Stimulated activated CD8-positive, alpha-beta memory T cell treated with anti-CD3 and anti-CD28 coated beads, Interleukin-15, amount 100 ng/mL, for 24 hours (primary cell): ENCODE measurements at places on chromosomes 12 and 14.

DNA sequence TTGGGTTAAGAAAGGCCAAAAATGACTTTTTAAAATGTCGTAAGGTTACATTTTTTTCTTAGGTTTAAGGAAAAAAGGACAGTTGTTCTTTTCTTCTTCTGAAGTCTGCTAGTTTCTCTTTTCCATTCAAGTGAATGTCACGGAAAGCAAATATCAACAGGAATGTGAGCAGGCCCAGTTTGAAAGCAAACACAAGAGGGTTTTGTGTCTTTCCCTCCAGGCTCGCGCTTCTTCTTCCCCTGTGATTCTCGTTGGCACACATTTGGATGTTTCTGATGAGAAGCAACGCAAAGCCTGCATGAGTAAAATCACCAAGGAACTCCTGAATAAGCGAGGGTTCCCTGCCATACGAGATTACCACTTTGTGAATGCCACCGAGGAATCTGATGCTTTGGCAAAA lies 85.4 kb downstream of the LRRK2 start:
- no peak for DNase-seq

DNA sequence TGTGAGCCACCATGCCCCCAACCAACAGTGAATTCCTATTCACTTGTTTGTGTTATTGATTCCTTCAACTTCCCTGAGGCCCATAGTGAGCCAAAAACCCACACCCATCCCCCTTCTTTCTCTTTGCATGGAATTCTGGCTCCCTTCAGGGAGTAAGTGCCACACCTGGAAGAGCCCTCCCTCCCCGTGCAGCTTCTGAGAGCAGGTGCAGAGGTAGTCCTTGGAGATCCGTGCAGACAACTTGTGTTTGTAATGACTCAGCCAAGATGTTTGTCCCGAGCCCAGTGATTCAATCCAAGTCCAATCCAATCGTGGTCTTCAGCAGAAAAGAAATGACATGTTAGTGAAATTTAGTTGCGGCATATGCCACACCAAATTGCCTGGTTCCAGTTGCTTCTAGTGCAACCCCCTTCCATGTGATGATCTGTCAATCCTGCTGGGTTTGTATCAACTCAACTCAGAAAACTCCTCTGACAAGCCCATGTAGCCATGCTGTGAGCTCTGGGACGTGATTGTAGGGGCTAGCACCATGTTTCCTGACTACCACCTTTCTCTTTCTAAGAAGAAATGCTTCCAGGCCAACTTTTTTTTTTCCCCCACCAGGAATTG lies 27.5 kb downstream of the GPRC5A start:
- DNase-seq: no peak

DNA sequence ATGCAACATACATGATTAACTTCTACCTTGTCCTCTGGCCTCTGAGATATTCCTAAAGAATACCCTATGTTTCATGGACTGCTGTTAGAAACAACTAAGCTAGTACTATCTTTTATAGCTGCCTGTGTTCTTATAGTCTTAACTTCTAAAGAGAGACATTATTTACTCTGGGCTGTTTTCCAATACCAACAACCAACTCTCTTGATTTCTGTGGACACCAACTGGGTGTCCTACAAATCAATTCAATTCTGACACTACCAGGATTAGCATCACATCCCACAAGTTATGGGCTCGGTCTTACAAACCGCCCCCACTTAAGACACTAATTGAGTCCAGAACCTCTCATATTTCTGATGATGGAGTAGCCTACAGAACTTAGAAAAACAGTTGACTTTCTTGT lies 8.3 kb downstream of the XPOT start:
- no peak for DNase-seq

- no peak for DNase-seq
Observed at GRCh38 chr14:20191396-20191795, 700 bp downstream of the OR11G2 start.

- DNase-seq: no peak
Observed at GRCh38 chr14:57401501-57401900, 11.1 kb downstream of the NAA30 start.

GRCh38 chr12:29329411-29329810 lies 51.6 kb downstream of the ERGIC2 start:
- DNase-seq: no peak

DNA sequence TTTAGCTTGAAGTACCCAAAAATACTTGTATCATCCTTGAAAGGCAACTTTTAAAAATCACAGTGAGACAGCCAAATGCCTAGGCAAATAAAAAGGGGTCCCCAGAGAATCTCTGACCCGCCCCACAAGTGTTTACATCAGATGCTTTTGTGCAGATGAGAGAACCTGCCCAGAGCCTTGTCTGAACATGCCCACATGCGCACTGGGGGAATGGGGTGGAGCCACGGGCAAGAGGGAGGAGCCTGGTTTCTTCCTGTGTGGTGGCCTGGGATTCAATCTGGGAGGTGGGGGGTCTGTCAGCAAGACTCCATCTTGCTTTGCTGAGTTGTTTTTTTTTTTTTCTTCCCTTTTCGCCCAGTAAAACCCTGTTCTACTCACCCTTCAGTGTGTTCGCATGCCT lies 381.7 kb upstream of the CCDC196 start:
- DNase-seq: no peak

DNA sequence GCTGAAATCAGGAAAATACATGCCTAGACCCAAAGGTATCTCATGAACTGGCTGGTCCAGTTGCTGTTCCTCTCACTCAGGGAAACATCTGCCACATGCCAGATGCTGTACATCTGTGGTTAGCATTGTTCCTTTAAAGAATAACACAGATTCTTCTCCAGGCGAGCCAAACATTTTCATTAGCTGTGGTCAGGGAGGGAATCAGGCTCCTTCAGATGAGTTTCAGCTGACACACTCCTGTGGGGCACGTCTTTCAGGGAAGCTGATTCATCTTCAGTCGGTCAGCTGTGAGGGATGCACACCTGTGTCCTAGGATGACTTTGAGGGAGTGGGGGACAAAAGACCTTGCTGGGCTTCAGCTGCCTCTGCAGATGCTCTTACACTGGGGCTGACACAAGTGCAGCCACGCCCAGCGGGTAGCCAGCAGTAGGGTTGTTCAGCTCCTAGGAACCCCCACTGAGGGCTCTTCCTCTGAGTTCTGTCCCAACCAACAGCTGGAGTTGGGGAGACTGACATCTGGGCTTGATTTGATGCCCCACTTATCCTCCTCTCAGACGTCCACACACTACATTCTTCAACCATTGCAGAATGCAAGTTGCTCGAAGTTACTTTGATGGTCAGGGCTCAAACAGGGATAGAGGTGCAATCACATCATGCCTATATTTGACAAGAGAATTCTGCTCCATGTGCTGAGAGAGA lies 155.0 kb downstream of the NUAK1 start:
- DNase-seq: no peak

- DNase-seq: no peak
Observed at GRCh38 chr12:116266631-116267349, 10.7 kb downstream of the MED13L start.

DNA sequence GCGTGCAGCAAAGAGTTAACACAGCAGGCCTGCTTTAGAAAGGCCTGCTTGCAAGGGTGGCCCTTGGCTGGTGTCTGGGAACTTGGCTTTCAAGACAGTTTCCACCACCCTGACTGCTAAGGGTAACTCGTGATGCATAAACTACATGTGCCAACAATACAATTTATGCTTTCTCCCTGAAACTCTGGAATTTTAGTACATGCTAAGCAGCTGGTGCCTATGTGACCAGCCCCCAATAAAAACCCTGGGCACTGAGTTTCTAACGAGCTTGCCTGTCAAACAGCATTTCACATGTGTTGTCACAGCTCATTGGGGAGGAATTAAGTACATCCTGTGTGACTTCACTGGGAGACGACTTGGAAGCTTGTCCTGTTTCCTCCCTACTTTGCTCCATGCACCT lies 133.1 kb downstream of the SLC5A8 start:
- DNase-seq: no peak

DNA sequence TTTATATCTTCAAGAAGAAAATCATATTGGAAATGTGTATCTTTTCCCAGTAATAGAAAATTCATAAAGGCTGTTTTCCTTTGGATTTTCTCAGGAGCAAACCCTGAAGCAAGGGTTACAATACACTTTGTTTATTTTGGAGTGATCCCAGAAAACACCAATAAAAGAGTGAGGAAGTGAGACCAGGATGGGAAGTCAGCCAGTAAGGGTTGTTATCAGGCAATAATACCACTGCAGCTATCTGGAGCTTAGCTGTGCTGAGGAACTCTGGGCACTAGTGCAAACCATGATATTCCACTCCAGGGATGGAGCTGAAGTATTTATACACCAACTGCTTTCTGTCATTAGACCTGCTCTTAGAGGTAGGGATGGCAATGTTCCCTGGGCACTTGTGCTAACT lies 1002.3 kb downstream of the FLRT2 start:
- no peak for DNase-seq

DNA sequence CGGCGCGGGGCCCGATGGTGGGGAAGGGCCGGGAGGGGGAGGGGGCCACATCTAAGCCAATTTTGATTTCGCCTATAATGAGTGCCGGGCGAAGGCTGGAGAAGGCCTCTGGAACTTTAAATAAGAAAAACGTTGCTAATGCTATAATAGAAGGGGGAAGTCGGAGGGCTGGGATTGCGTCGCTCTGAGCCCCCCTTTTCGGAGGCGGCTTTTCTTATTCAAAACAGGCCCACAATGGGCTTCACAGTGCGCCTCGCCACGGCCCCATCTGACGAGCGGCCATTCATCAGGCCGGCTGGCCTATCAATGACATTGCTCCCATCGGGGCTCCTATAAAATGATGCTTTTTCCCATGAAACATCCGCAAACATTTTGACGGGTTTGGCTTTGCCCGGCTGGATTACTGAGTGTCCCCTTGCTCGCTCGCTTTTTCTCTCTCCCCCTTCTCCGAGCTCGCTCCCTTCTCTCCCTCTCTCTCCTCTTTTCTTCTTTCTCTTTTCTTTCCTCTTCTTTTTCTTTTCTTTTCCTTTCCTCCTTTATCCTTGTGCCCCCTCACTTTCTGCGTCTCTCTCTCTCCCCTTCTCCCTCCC lies at the start of gene RFX4:
TSS of gene RFX4 (plus strand) at position 364 of the 590 bp plus-strand sequence. CDS start 317 bp downstream, outside the sequence.
- no peak for DNase-seq

- DNase-seq: no peak
Observed at GRCh38 chr12:122350141-122350848, 72.2 kb downstream of the CLIP1 start.

GRCh38 chr12:19624491-19624890 lies 185.2 kb downstream of the AEBP2 start:
- DNase-seq: no peak

DNA sequence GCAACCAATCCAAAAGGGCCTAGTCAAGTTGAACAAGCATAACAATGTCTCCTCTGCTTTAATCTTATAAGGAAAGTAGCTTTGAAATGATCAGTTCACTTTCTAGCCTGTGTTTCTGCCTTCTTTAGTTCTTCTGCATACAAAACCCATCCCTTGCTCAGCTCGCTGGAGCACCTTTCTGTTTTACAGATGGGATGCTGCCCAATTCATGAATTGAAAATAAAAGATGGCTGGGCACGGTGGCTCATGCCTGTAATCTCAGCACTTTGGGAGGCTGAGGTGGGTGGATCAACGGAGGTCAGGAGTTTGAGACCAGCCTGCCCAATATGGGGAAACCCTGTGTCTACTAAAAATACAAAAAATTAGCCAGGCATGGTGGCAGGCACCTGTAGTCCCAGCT lies 4.5 kb upstream of the RFC5 start:
- DNase-seq: no peak

DNA sequence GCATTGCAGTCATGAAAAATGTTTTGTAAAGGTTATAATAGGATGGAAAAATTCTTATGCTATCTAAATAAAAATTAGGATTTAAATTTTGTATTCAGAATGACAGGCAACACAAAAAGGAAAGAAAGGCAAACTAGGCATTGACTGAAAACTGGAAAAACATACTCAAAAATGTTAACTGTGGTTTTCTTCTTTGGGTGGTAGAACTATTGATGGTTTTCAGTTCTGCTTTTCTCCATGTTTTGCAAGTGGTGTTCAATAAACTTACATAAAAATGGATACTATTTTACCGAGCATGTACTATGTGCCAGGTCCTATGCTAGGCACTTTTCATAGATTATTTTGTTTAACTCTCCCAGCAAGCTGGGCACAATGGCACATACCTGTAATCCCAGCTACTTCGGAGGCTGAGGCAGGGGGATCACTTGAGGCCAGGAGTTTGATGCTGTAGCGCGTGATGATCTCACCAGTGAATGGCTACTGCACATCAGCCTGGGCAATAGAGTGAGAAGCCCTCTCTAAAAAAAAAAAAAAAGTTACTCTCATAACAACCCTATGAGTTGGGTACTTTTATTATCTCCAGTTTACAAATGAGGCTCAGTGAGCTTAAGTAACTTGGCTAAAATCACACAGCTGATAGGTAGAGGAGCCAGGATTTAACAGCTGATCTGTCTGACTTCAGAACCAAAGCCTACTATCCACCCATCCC lies 26.3 kb upstream of the TCP11L2 start:
- no peak for DNase-seq

GRCh38 chr12:72081777-72082176 lies 143.1 kb downstream of the TPH2 start:
- DNase-seq: no peak

GRCh38 chr12:80282226-80282625 lies 161.8 kb upstream of the PTPRQ start:
- no peak for DNase-seq

- no peak for DNase-seq
Observed at GRCh38 chr12:62776997-62777396, 158.0 kb downstream of the PPM1H start.

GRCh38 chr14:20503898-20504297 lies 1.4 kb upstream of the RNASE10 start:
- DNase-seq: no peak

DNA sequence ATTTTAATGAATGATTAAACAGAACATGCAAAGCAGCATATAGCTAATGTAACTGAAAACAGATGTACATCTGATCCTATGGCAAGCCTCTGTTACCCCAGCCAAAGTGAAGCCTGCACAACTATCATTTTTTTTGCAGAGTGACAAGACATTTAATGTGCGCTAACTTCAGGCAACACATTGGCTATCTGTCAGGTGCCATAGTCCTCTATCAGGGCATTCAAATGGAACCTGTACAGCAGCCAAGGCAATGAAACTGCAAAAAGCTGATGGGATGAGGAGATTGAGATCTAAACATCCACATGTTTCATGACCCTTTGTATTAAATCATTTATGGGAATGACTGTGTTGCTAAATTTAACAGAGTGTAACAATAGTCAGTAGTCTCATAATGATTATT lies 1088.5 kb upstream of the TMEM132C start:
- DNase-seq: no peak

- no peak for DNase-seq
Observed at GRCh38 chr12:104094284-104094683, 30.0 kb downstream of the HCFC2 start.

DNA sequence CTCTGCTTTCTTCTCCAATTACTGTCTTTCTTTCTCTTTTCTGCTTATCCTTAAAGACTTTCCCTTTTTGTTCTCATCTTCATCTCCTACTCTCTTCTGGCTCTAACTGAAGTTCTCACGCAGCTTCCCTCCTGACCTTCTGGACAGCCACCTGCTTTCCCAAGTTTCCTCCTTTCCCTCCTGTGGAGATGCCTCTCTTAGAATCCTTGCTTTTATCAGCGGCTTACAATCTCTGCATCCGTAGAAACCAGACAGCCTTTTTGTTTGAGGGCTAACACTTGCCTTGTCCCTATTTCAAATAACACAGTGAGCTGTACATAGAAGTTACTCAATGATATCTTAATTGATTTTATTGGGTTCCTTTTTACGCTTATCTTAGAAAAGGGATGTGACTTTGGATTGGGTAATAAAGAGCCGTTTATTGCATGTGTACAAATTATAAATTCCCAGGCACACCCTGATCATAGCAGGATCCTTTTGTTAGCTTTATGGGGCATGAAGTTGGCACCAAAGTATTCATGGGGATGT lies 2.1 kb upstream of the LGALS3 start:
- no peak for DNase-seq
